Lower lobe of right lung (tissue), 2 donors: ENCODE measurements at places on chromosomes 3 and 15.

DNA sequence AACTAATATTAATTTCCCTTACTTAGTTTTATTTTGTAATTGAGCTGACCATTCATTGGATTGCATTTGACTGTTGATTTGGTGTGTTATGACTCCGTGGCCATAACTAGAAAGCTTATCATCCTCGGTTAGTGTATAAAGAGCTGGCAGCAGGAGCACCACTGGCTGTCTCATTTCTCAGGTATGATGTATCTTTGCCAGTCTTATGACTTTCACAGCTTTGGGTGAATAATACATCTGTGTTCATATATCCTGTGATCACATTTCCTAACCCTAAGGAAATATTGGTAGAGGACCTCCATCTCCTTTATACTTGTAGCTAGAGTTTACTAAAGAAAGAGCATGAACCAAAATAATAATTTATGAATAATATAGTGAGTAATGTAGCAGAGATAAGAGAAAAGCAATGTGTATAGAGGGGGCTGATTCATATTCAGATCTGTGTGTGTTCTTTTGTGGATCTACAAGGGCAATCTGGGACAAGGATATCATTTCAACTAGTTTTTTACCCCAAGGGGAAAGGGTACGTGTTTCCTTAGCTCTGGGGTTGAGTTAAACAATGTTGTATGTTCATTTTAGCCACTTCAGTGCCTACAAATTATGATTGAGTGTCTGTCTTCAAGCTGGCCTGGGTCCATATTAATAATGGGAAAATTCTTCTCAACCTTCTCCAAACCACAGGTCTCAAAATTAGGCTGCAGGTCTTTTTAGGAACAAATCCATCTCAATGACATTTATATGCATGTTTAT is 901.7 kb downstream of the NTRK3 start:
- DNase-seq, result no peak

DNA sequence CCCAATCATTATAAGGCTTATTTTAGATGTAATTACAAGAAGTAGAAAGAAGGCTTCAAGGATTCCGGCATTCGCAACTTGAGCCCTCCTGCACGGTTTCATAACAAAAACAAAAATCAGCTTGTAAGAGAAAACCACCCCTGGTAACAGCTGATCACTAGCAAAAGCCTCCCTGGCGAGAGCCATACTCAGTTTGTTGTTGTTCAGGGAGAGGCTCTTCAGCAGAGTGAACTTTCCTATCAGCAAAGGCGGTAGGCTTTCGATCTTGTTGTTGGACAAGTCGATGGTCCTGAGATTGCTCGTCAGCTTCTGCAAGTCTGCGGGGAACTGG is 710 bp downstream of the LRRC57 start:
- no peak for DNase-seq

GRCh38 chr3:128438488-128439072 is 28.1 kb downstream of the DNAJB8 start:
- DNase-seq, result no peak

- DNase-seq, result no peak
Observed at GRCh38 chr3:46928282-46928681, 48.3 kb downstream of the CCDC12 start.

DNA sequence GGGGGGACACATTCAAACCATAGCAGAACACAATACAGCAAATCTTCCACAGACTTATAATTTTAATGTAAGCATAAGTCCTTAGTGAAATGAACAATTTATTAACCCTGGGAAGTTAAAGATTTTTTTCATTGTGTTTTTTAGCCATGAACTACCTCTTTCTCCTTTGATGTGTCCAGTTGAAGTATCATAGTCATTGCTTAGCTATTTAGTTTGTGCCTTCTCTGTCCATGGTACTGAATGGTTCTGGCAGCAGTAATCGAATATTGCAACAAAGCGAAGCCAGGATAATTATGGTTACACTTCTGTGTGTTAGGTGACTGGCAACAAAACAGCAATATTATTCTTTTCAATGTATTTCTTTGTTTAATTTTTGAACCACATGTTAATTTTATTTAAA is 403.0 kb upstream of the ONECUT1 start:
- no peak for DNase-seq
